ENCODE measurements at places on chromosomes 6 and 20.

DNA sequence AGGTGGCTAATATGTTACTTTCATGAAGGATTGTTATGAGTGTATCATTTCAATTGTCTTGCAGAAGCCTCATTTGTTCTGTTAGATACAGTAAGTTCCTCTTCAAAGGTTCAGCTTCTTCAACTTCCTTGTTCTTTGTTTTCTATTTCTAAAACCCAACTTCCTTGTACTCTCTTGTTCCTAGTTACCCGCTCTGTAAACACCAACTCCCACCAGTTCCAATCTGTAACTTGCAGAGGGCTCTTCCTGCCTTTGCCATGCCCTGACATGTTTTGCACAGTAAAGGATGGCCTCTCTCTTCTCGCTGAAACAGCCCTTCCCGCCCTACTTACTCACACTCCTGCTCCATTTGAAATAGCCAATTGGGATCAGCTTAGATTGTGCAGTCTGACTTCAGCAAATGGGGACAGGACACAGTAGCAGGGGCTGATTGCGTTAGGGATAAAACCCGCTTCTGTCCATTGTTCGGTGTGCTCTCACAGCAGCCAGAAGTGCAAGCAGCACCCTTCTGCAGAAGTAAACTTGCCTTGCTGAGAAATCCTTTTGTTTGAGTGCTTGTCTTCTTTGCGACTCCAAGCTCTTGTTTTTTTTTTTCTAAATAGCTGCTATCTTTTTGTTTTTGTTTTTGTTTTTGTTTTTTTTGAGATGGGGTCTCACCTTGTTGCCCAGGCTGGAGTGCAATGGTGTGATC lies 45.9 kb upstream of the POU5F1 start:
- no peak for DNase-seq

DNA sequence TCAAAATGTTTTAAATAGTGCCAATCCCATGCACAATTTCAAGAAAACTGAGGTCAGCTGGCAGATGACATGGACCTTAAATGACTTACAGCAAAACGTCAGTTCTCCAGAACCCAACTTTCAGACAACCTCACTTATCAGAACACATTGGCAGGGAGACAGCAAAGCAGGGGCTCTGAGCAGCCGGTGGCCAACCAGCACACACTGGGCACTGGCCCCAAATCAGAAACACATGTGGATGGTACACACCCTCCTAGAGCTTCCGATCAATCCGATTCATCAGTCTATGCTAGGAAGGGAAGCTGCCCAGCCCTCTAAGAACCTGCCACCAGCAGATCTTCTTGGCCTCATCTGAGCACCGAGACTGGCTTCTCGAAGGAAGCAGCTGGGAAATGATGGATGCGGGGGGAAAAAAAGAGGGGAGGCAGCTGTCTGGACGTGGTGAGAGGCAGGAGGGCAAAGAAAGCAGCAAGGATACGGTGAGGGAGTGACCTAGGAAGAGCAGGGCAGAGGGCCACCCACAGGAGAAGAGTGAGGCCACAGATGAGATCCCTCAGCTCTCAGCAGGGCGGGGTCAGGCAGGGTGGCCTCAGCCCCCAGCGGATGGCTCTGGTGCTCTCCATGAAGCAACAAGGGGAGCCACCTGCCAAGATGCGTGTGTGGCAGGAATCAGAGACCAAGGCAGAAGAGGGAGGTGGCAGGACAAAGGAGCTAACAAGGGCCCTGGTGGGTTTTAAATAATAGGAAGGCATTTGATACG lies 32.9 kb downstream of the TAF4 start:
- DNase-seq = no peak

- peak; percentile 31 for DNase-seq
Observed at GRCh38 chr6:6315660-6316059, 4.8 kb downstream of the F13A1 start.

DNA sequence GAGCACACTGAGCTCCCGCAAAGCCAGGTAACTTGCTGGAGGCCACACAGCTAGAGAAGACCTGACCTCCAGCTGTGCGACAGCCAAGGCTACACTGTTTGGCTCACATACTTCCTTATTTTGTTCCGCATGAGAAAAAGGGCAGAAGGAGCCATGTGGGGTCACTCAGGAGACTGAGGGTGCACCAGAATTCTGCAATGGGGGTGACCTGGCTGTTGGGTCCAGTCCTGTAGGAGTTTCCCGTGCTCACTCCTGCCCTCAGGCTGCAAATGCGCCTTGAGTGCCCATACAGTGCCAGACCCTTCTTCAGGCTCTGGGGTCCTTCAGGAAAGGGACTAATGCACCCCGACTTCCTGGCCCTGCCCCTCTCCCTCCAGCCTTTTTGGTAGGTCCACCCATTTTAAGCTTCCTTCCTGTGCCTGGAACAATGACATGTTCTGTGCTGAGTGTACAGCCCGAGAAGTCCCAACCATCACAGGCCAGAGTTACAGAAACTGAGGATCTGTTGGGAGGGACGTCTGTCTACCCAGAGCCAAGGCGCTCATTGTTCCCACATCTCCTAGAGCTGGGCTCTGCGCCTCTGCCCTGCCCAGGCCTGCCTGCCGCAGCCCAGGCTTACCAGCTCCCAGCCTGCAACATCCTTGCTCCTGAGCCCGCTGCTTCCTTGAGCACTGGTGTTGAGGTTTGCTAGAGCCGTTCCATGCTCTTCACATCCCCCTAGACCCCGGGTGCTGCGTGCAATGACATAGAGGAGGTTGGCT lies 33.5 kb upstream of the CD93 start:
- peak; percentile 4 for DNase-seq

GRCh38 chr6:41652866-41653652 lies 14.8 kb downstream of the MDFI start:
- DNase-seq = no peak

DNA sequence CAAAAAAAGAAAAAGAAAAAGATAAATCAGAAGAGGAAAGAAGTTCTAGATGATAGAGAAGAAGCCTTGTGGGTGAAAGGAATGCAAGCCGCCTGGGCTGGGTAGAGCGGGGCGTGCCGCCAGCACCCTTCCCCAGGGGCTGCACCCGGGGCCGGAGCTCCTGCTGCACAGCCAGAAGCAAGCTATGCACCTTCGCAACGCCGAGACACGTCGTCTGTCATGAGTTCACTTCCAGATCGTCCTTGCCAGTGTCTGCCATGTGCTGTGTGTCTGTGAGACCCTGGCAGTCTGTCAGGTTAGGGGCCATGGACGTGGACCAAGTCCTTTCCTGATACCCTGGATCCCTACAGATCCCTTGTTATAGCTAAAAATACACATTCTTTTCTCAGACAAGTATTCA lies 25.5 kb upstream of the ADRM1 start:
- no peak for DNase-seq

GRCh38 chr20:44112889-44113617 lies 73.9 kb downstream of the JPH2 start:
- no peak for DNase-seq

GRCh38 chr20:24027229-24027628 lies 38.6 kb upstream of the GGTLC1 start:
- DNase-seq = peak; percentile 64

DNA sequence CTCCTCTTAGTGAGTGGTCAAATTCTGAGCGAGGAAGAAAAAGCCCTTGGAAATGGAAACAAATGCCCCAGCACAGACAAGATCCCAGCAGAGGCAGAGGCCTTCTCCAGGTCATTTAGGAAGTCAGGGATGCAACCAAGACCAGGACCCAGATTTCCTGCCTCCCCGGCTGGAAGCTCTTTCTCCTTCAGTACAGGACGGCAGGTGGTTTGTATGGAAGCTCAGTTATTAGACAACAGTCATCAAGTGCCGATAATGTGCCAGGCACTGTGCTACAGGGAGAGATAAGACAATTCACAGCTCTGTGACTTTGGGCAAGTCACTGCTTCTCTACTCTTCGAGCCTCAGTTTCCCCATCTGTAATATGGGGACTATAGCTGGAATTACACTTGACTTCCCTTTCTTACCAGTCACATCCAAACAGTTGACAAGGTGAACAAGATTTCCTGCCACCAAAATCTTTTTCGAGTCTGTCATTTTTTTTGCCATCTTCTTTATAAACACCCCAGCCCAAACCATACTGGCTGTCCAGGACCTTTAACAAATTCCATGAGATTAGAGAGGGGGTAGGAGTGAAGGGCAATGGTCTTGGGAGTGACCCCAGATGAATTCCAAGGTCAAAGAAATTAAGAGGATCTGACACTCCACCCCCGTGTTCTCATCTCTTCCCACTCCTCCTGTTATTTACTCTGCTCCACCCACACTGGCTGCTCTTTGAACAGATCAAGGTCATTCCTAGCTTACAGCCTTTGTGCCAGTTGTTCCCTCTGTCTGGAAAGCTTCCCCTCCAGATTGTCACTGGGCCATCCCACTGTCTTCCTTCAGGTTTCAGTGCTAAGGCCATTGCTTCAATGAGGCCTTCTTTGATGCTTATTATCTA lies 6.0 kb downstream of the MMP9 start:
- no peak for DNase-seq

- no peak for DNase-seq
Observed at GRCh38 chr20:38217791-38218565, 42.6 kb downstream of the KIAA1755 start.

GRCh38 chr6:32353348-32353747 lies 18.4 kb downstream of the TSBP1 start:
- DNase-seq = no peak

DNA sequence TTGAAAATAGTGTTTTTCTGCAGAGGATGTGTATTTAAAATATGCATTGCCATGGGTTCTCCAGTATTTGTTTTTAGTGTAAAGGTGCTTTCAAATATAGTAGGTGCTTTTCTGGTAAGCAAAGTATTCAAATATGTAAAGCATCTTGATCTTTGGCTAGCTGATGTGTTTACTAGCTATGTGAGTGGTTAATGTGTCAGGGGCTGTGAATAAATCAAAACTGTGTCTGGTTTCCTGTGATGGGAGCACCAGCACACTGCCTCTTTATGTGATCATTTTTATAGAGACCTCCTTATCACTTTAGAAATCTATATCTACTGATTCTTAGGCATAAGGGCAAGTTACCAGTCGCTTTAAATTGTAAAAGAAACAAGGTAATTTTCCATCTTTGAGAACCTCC lies 388.9 kb upstream of the MAN1A1 start:
- no peak for DNase-seq

DNA sequence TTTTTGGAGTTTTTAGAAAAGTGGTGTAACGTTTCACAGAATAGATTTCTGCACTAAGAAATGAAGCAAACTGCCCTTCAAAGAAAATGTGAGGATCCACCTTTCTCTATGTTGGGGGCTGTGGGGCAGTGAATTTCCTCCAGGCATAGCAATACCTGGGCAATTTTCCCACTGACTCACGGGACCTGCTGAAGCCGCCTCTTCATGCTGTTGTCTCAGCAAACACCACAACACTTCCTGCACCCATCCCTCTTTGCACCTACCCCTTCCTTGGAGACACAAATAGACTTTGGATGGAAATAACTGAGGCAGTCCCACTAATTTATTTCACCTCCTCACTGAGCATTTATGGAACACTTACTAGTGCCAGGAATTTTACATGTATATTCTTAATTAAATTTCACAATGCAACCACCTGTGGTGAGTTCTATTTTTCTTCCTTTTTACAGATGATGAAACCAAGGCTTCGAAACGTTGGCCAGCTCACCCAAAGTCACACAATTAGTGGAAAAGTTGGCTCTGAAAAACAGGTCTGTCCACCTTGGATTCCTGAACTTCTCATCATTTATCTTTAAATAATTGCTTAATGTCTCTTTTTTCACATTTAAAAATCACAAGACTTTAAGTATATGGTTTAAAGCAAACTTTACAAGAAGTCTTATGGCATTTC lies 17.2 kb upstream of the ADGRF1 start:
- DNase-seq = no peak

- no peak for DNase-seq
Observed at GRCh38 chr6:131828080-131828479, 20.3 kb downstream of the ENPP1 start.

GRCh38 chr20:4470375-4470774 lies 251.3 kb upstream of the PRND start:
- DNase-seq = no peak

DNA sequence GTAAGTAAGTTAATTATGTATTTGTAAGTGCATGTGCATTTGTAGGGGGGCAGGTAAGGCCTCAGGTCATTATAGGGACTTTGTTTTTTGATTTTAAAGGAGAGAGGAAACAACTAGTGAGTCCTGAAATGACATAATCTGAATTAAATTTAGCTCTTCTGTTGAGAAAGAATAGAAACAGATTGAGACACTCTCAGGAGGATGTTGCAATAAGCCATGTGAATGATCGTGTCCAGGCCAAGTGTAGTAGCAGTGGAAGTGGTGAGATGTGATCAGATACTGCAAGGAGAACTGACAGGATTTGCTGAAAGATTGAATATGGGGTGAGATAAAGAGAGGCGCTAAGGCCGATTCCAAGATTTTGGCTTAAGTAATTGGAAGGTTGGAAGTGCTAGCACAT lies 2.6 kb upstream of the CENPW start:
- DNase-seq = no peak

DNA sequence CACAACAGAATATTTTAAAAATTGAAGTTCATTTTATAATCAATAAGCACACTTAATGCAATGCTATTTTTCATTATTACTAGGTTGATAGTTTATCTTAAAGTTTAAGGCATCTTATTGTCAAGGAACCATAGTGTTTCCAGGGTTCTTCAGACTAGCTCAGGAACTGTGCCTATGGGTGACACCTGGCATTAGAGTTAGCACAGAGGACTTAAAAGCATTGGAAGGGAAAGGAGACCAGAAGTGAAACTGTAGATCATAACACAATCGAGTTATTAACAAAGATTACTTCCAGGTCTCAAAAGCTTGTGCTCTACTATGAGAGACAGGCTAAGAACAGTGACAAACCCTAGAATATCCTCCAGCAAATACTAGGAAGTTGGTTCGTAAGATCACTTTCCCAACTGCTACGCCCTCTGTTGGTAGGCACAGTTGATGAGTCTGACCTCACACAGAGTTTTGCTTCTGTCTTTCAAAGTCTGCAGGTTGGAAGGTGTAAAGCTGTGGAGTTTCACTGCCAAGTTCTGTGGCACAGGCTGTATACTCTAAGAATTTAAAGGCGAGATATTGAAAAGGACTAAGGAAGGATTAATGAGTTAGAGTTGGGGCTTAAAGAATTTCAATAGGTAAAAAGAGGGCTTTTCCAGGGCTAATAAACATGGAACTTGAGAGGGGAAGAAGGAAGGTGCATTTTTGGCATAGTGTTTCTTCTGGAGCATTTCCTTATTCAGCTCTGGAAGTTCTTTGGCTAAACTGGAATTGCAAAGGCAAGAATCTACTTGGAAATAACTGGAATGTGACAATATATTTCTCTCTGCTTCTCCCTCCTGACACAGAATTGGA lies 531.3 kb upstream of the JAG1 start:
- DNase-seq = no peak

- no peak for DNase-seq
Observed at GRCh38 chr6:121858986-121859385, 423.5 kb downstream of the GJA1 start.

GRCh38 chr6:156197513-156197912 lies 579.7 kb upstream of the ARID1B start:
- DNase-seq = no peak

DNA sequence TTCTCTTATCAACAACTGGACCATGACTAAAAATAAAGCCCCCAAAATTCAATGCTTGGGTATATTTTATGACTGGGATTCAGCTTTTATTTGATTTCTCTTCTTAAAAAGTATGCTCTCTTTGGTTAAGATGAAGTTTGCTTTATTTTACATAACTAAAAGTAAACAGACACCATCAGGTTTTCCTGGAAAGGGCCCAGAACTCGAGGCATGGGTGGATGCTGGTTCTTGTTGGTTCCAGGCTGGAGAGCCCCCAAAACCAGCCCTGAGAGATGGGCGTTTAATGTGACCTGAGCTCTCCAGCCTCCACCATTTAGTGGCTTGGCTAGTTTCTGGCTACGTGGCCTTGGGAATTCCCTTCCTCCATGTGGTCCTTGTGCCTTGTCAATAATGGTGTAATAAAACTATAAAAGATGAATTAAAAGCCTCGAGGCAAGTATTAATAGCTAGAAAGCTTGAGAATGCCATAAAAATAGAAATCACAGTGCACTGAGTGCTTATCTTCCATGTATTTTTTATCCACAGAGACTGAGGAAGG lies 34.1 kb downstream of the BANF2 start:
- DNase-seq = no peak
